Stimulated activated CD4-positive, alpha-beta T cell treated with anti-CD3 and anti-CD28 coated beads, Interleukin-15, amount 100 ng/mL, for 24 hours (primary cell): ENCODE measurements at places on chromosomes 4 and X.
A peak's percentile ranks its signal among the peaks of the same experiment; 100 is the strongest.

- DNase-seq = no peak
Measured at GRCh38 chr4:183876268-183876934, 28.7 kb upstream of the STOX2 start.

DNA sequence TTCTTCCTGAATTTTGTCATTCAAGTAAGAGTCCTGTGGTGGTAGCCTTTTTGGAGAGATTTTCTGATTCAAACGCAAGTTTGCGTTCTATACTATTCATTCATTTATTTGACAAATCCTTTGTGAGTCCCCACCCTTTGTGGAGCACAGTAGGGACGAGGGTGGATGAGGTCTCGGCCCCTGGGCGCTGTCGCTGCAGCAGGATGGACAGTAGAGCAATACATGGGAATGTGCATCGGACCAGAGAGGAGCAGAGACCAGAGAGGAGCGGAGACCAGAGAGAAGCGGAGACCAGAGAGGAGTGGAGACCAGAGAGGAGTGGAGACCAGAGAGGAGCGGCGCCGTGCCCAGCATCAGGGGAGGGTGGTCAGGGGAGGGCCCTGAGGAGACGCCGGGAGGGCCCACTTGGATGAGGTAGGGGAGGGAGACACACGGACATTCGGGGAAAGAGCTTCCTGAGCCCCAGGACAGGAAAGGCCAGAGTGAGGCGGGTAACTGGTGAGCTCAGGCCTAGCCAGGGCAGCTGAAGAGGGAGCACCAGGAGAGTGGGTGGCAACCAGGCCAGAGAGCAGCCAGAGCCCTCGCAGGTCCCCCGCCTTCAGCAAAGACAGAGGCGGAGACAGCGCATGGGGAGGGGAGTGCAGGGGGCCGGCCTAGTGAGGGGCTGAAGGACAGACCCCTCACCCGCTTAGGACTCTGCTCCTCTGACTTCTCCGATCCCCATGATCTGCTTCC is 67.3 kb downstream of the NAT8L start:
- no peak for DNase-seq

GRCh38 chr4:74524985-74525384 is 80.0 kb downstream of the AREG start:
- DNase-seq = no peak

DNA sequence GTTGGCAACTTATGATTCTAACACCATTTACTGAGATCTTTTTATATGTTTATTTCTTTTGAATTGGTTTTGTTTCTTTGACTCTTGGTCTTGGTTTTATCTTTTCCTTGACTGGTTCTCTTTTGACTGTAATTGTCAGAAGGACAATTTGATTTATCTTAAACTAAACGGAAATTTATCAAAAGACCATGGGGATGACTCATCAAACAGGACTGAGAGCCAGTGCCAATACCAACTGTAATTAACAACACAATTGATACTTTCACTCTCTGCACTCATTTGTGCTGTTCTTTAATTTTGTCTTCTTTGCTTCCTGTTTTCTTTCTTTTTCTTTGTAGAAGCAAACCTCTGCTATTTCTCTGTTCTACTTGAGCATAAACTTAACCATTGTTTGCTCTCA is 776.8 kb downstream of the CCSER1 start:
- DNase-seq = no peak

- DNase-seq = no peak
Measured at GRCh38 chr4:139416073-139416673, 37.7 kb upstream of the RAB33B start.

GRCh38 chr4:4859799-4860599 is 534 bp downstream of the MSX1 start:
- DNase-seq = no peak

DNA sequence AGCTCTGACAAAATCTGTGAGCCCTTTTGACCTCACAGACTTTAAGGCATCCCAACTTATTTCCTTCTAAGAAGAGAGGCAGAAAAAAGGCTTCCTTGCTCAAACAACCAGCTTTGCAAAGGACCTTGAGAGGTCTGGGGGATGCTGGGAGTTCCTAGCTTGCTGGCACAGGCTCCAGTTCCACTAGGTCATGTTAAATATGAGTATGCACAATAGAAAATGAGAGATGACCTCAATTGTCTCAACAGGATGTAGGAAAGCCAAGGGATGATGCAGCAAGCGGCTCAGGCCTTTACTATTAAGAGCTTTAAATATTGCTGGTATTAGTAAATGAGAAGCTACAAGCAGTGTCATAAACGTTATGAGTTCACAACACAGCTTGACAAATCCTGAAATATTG is 13.3 kb upstream of the ZNF827 start:
- DNase-seq = no peak

DNA sequence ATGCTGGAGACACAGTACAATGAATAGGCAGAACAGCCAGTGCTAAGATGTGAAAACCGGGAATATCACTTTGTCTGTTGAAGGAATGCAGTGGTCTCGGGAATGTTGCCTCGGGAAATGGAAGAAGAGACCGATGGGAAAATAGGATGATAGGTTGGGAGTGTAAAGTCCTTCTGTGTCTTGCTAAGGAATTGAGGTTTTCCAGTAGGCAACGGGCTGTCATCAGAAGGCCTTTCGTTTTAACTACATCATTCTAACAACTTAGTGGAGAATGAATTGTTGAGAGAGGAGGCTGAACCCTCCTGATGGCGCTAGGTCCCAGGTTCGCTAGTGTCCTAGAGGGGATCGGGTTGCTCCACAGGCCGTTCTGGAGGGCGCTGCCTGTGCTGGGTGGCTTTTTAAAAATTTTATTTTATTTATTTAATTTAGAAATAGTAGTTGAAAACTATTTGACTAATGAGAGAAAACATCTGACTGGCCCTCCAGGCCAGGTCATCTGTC is 730 bp downstream of the VBP1 start:
- peak; percentile 2 for DNase-seq

- no peak for DNase-seq
Measured at GRCh38 chrX:37883196-37883595, 35.8 kb upstream of the DYNLT3 start.

- DNase-seq = no peak
Measured at GRCh38 chr4:110139815-110140214, 58.6 kb downstream of the ELOVL6 start.

DNA sequence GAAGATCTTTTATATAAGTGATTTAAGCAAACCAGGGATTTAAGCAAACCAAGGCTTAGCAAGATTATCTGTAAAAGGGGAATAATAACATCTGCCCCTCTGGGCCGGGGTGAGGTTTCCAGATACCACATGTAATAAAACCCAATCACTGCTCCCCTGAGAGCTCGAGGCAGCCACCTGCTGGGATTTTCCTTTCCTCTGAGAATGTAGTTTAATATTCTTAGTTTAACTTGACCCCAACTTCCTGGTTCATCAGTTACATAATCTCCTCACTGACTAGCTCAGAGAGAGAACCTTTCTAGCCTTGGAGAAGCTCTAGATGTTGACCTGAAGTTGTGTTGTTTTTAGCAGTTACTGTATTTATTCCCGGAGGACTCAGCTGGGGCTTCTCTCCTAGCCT is 322.4 kb downstream of the ARHGAP10 start:
- DNase-seq = no peak

DNA sequence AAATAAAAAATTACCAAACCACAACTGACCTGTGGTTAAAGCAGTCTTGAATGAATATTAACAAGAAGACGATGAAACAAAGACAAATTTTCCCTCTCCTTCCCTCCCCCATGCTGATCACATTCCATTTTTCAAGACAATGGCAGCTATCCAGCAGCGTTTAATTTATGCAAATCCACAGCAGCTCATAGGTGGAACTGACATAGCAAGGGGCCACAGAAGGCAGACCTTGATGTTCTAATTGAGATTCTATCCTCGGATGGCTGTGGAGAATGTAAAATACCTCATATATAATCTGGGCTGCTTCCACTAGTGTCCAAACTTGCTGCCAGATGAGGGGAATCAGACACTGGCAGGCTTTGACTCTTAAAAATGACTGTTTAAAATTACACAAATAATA is 211.5 kb downstream of the CHRDL1 start:
- no peak for DNase-seq

DNA sequence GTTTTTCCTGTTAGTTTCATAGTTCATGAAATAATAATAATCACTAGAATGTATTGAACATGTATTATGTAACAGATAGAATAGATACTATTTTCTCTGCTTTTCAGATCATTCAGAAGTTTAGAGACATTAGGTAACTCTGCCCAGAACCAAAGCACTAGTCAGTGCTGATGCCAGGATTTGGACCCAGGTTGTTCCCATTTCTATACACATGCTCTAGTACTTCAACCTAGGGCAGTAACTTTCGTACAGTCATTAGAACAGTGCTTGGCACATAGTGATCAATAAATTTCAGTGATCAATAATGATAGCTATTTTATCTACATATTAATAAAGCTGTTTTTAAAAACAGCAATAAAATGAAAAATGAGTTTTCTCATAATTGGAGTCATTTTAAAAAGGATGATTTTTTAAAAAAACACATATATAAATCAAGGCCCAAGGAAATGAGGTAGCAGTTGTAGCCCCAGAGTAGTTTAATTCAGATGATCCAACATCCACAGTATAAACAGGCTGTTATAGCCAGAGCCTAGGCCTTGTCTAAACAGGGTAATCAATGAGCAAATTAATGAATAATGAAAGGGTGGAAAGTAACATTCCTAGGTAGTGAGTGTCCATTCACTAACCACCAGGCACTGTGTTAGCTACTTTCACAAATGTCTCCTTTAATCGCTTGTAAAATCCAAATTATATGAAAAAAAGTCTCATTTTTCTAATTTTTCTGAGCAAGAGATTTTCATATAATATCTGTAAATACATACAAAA is 25.6 kb downstream of the TXK start:
- DNase-seq = no peak

DNA sequence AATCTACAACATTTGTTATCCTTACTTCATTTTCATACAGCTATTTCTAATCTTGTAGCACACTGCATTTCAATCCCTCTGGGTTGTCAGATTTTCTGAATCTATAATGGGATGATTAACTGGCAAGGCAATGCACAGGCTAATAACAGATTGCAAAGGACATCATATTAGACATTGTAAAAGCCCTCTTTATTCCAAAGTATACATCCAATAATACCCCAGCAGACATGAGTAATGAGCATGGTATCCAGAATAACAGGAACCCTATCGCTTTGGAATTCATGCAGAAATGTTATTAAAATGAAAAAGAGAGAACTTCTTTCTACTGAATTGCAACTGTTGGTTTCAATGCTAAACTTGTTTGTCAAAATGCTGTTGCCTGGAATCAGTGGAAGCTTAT is 122.9 kb downstream of the C4orf33 start:
- DNase-seq = no peak

- DNase-seq = no peak
Measured at GRCh38 chr4:8227771-8228318, 28.8 kb downstream of the SH3TC1 start.

GRCh38 chrX:39158801-39159657 is 357.8 kb downstream of the MID1IP1 start:
- no peak for DNase-seq

DNA sequence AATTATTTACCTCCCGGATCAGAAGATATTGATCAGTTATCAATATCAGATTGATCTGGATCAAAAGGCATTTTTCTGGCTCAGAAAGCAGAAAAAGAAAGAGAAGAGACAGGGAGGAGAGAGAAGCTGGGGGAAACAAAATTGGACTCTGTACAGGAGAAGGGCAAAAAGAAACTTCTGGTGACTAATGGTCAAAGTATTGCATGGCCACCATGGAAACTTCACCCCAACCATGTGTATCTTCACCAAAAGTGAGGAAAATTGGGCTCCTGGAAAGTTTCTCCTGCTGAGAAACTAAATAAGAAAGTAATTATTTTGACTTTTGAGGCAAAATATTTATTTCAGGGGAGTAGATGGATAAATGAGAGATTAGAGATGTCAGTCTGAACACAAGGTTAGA is 33.9 kb downstream of the RNF150 start:
- no peak for DNase-seq

DNA sequence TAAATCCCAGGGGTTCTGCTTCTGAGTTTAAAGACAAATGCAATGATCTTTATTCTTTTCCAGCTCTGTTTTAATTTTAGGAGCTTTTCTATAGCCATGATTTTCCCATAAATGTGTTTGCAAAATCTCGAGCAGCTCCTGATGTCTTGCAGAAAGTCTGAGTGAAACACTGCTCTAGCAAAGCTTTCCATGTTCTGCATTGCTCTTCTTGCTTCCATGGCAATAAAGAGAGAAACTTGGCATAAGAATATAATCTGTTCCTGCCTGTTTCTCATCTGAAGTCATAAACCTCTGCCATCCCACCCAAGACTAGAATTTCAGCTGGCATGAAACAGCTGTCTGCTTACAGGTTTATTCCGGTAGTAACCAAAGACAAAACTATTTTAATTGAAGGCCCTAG is 254.5 kb downstream of the SPRY1 start:
- no peak for DNase-seq

- DNase-seq = no peak
Measured at GRCh38 chrX:72120837-72121236, 10.9 kb downstream of the RTL5 start.

DNA sequence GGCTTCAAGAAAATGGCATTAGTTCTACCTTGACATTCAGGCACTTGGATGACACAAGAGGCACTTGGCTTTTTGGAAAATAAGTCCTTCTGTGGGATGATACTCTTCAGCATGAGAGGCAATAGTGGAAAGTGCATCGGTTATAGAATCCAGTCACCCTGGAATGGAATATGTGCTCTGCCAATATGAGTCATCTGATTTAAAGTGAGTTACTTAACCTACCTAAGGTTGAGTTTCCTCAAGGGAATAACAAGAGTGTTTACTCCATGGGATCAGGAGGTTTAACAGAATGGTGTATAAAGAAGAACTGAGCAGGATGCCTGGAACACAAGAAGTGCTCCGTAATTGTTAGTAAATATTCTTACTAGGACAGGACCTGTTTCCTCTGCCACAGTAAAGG is 10.7 kb downstream of the SLC39A8 start:
- no peak for DNase-seq

DNA sequence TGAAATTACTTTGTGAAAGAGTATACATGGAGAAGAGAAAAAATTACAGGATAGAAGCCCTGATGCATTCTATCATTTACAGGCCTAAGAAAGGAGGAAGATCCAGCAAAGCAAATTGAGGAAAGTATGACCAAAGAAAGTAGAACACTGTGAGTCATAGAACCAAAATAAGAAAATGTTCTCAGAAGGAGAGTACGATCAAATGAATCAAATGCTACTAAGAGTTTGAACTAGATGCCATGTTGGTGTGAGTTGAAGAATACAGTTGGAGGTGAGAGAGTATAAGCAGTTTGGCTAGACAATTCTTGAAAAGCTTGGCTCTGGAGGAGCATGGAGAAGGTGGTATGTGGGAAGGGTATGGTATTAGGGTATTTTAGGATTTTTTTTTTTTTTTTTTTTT is 161.8 kb downstream of the RPA4 start:
- no peak for DNase-seq
